ENCODE measurements at places on chromosomes 6 and 20.

GRCh38 chr6:110816677-110817076 lies 1.4 kb upstream of the CDK19 start:
- no peak for DNase-seq

DNA sequence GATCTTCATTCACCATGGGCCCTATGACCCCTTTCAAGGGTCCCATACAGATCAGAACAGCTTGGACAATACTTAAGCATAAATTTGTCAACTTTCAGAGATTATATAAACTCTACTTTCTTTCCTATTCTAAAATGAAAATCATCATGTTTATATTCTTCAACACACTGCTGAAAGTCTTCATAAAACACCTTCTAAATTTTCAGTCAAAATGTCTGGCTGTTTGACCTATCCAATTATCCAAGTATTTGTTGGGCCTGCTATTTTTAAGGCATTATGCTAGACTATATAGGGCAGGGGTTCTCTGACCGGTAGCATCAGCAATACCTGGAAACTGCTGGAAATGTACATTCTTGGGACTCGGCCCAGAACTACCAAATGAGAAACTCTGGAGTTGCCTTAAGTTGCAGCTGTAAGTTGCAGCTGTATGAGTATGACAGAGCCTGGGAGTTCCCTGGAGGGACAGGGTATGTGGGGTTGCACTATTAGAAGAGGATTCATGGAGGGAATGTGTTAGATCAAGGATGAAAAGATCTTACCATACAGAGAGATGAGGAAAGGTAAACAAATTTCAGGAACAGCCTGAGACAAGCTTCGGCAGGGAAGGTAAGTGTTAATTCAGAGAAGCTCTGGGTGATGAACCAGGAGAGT lies 293.0 kb downstream of the ADGB start:
- DNase-seq = no peak

DNA sequence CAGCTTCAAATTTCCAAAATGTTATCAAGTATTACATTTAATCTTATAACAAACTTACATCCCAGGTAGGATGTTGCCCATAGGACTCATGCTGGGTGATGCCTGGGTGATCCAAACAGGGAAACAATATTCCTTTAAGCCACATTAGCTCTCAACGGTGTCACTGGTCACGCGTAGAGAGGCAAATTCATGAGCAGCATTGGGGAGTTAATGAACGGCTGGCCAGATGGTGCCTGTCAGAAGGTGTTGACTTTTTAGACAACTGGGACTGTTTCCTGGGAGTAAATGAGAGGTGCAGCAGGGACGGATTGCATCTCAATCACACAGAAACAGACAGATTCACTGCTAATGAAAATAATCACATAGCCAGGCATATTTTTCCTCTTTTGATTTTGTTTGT lies 83.3 kb upstream of the ID4 start:
- no peak for DNase-seq

- DNase-seq = no peak
Observed at GRCh38 chr20:56360908-56361205, 2.1 kb downstream of the FAM210B start.

DNA sequence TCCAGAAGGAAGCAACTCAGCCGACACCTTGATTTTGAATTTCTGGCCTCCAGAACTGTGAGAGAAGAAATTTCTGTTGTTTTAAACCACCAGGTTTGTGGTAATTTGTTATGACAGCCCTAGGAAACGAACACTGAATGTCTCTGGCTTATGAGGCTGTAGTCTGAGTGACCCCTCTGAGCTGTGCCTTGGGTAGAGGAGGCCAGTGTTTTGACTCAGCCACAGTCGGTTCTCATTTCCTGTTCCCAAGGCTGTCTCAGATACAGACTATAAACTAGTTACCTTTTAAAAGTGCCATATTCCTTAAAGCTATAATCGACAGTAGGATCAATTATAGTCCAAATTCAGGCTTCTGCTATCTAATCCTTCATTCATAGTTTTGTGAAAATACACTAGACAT lies 391.2 kb upstream of the MAP3K7 start:
- no peak for DNase-seq

DNA sequence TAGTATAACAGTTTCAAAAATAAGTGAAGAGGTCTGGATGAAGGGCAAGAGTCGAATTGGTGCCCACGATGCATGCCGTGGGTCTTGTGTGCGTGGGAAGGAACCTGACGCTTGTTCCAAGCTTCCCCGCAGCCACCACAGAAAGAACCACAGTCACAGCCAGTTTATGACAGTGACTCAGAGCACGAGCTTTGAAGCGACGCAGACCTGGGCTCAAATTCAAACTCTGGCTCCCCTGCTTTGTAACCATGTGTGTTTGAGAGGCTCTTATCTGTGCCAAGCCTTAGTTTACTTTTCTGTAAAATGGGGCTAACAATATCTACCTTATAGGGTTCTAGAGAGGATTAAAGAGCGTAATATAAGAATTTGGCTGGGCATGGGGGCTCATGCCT lies 65.5 kb downstream of the SYNJ2 start:
- DNase-seq = peak; percentile 73

GRCh38 chr6:156905801-156906200 lies 128.6 kb downstream of the ARID1B start:
- no peak for DNase-seq

GRCh38 chr20:56896447-56896846 lies 267.3 kb downstream of the TFAP2C start:
- DNase-seq = no peak

GRCh38 chr6:3471711-3472110 lies 14.9 kb upstream of the SLC22A23 start:
- no peak for DNase-seq

- no peak for DNase-seq
Observed at GRCh38 chr6:139080255-139080920, 51.8 kb downstream of the ABRACL start.

DNA sequence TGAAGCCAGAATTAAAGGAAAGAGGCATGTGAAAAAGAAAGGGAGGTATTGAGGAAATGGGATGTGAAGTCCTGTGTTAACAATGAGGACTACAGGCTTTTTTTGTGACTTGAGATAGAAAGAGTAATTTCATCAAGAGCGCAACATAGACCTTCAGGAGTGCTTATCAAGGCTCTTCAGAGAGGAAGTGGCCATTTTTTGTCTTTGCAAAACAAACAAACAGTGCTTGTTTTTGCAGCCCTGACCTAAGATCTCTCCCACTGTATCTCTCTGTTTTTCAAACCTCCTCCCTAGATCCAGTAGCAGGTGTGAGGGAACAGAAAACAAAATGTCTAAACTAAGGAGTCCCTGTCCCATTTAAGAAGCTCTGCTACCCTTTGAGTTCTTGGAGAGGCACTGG lies 710.3 kb upstream of the MARCKS start:
- no peak for DNase-seq

- no peak for DNase-seq
Observed at GRCh38 chr20:59820204-59821041, 113.0 kb downstream of the SYCP2 start.

DNA sequence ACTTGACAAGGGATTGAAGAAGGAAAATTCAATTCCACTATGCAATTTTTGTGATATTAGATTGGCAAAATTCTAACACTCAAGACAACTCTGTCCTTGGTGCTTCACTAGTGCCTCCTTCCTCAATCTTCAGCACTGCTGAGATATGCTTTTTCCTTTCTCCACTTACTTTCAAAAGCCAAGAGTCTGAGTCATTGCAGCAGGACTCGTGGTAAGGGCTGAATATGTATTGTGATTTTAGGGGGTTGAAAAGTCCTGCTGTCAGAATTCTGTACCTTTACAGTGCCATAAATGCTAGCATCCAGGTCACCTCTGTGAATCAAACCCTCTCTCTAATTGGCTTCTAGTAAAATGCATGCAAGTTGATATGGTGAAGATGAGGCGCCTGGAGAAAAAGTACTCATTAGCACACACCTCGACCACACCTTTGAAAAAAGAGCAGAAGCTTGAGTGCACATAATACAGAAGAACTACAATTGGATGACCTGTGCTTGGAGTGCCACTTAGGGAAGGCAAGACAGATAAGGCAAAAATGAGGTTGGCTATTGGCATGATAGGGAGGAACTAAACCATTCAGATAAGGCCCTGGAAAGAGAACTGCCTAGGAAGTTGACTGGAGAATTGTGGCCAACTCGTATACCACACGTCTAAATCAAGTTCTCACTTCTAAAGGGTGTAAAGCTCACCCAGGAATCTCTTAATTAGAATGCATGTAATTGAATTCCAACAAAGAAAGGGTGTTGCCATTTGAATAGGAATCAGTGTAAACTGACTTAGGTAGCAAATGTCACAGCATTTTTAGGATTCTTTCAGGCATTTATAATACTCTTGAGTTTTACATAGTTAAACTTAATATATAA lies 43.6 kb upstream of the FAM83B start:
- no peak for DNase-seq

GRCh38 chr6:36019167-36019566 lies 5.3 kb downstream of the SLC26A8 start:
- DNase-seq = no peak

GRCh38 chr6:33316603-33317418 lies 733 bp downstream of the ZBTB22 start:
- no peak for DNase-seq

DNA sequence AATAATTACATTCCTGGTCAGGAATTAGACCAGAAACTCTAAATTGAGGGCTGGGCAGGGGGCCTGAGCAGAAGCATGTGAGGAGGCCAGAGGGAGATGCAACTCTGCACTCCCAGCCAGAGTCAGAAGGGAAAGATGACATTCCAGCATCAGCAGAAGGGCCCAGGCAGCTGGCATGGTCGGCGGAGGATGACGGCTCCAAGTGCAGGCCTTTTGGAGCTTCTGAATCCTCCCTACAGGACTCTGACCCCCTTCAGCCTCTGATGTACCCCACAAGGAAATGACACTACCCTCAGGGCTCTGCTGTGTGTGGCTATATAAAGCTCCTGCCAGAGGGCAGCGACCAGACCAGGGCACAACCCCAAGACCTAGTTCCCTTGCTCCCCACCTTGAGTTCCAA lies 1.9 kb downstream of the LRFN2 start:
- DNase-seq = no peak

DNA sequence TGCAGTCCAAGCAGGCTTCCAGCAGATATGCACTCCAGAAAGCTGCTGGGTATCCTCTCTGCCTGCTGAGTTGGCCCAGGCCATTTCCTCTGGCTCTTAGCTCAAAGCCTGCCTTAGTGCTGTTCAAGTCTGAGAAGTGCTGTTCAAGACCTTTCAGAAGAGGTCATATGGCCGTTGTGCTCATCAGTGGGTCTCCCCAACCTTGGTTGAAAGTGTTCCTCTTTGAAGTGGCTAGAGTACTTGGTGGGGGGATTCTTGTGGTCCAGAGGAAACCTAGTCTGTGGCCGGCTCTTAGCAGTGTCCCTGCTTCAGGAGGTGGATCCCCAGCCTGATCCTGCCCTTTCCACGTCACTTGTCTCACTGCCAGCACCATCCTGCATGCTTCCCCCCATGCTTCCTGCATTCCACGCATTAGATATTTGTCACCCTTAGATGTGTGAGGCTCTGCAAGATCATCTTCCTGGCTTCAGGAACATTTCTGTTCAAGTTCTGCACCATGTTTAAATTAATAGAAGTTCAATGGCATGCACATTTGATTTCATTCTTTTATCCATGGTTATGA lies 105.0 kb downstream of the FIG4 start:
- no peak for DNase-seq

DNA sequence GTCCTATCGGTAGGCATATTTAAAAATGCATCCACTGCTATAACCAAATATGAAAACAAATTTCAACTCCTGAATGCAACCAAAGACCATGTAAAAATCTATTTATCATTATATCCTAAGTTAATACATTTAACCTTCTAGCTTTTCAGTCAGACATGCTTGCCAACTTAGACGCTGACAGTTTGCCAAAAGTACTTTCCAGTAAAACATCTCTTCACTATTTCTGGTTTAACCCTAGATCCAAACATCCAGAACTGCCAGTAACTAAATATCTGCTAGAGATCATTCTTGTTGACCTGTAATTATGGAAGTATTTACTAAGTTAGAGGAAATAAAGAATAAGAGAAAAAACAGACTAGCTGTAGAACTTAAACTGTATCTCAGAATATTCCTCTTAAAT lies 210.2 kb upstream of the THEMIS start:
- DNase-seq = no peak

DNA sequence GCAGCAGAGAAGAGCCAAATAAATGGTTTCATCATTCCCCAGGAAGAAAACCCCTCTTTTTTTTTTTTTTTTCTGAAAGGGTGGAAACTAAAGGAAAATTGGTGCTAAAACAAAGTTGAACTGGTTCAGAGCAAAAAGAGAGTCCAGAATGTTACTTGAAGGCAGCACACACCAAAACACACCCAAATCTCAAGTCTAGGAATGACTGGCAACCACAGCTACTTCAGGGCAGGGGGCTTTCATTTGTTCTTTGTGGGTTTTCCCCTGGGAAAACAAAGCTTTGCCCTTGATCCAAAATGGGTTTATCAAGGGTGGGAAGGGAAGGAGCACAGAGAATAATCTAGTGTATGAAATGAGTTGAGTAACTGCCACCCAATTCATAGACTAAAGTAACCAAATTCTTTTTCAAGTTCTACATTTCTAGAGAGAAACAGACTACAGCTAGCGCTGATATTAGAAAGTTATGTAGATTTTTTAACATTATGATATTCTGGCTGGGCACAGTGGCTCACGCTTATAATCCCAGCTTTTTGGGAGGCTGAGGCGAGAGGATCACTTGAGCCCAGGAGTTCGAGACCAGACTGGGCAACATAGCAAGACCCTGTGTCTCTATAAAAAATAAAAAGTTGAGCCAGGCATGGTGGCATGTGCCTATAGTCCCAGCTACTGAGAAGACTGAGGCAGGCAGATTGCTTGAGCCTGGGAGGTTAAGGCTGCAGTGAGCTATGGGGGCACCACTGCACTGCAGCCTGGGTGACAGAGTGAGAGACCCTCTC lies 119.8 kb downstream of the NFATC2 start:
- no peak for DNase-seq

DNA sequence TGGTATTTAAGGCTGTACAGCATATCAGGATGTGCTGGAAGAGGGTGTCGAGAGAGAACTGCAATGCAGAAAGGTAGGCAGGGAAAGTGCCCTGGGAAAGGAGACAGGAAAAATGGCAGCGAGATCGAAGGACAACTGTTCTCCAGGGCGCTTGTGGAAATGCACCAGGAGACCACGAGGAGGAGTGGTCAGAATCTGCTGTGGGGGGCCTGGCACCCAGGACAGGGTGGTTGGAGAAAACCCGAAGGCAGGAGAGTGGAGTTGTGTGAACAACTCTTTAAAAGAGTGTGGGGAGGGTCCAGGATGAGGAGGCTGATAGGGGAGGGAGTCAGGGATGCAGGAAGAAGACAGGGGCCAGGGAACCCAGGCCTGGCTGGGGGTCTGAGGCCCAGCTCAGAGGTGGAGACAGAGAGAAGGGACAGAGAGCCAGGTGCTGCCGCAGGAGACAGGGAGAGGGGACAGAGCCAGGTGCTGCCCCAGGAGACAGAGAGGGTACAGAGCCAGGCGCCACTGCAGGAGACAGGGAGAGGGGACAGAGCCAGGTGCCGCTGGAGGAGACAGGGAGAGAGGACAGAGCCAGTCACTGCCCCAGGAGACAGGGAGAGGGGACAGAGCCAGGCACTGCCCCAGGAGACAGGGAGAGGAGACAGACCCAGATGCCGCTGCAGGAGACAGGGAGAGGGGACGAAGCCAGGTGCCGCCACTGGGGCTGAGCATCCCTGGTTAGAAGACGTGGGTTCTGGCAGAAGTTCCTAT lies 9.3 kb downstream of the SLC22A1 start:
- DNase-seq = no peak
